ENCODE measurements at places on chromosomes 4 and X.
A peak's percentile ranks its signal among the peaks of the same experiment; 100 is the strongest.

GRCh38 chr4:53169695-53170617 lies 195.9 kb downstream of the SCFD2 start:
- DNase-seq, result no peak

GRCh38 chr4:57442831-57443291 lies 332.7 kb upstream of the IGFBP7 start:
- DNase-seq, result peak; percentile 40

- DNase-seq, result no peak
These were observed 40.7 kb upstream of the GPC3 start for GRCh38 chrX:134025986-134026545.

DNA sequence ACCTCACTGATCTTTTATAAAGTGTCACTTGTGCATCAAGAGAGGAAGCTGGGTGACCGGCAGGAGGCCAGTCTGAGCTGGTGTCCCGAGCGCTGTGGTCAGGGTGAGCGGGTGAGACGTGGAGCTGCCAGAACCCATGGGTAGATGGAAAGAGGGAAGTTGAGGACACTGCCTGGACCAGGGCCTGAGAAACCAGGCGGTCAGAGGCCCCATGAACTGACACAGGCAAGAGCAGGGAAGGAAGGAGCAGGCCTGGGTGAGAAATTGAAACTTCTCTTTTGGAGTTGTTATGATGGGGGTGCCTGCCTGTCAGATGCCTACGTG lies 192.6 kb downstream of the AFAP1 start:
- DNase-seq, result no peak

DNA sequence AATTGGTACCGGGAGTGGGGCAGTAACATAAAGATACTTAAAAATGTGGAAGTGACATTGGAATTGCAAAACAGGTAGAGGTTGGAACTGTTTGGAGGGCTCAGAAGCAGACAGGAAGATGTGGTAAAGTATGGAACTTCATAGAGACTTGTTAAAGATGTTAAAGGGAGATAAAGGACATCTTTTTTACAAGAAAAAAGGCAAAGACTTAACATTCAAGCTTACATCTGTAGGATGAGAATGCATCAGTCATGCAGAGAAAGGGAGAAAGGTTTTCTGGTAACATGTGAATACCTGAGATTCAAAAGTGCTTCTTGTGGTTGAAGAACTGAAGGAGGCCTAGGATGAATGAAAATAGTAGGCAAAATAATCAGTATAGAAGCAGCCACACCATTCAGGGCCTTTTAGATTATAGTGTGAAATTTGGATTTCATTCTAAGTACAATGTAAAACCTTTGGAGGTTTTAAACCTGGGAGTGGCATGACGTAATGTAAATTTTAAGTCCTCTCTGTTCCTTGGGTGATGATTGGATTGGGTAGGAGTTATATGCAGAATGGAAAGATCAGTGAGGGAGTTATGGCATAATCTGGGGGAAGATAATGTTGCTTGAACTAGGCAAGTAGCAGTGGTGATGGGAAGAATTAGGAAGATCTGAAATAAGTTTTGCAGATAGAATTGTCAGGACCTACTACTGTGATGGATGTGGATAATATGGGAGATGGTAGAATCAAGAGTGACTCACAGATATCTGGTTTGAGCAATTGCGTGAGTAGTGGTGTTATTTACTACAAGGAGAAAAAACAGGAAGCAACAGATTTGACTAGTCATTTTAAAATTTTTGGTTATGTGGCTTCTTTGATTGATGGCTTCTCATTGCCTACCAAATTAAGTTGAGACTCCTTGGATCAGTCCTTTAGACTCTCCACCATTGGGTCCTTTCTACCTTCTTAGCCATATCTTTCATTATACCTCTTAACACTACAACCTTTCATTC lies 138.7 kb downstream of the VSIG4 start:
- no peak for DNase-seq

DNA sequence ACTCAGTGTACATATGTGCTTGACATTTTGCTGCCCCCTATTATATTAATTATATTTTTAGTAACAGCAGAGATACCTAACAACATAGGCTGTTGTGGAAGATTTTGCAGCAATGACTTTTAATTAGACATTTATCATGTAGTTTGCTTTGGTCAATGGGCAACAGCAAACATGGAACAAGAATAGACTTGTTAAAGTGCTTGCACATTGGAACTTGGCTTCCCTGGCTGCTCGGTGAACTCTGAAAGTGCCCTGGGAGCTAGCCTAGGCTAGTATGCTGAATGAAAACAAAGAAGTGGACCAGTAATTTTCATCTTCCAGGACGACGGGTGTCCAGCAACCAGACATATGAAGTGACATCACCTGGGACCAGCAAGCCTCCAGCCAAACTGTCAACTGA lies 1157.1 kb downstream of the ARAP2 start:
- DNase-seq, result no peak

DNA sequence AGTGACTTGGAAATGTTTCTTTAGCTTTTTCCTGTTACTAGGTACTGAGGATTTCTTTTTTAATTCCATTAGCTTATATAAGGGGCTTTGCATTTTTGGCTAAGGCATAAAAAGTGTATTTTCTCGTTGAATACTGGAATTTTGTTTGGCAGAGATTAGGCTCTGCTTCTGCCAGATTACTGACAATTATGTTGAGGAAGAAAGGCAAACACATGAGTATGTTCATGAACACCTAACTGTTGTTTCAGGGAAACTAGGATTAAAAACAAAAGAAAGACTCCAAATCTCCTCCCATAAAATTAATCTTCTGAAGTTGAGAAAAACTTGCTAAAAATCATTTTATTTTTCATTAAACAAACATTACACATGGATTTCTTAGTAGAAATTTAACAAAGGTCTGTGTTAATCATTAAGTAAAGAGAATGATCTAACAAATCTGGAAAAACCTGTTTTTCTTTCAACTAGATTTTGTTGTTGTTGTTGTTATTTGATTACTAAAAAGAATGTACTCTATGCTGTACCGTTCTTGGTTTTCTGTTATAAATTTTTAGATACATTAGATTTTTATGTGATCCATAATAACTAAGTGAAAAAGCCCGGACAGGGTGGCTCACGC lies 43.3 kb upstream of the STAG2 start:
- no peak for DNase-seq

GRCh38 chr4:119300101-119300978 lies 21.6 kb downstream of the FABP2 start:
- DNase-seq, result no peak

- no peak for DNase-seq
These were observed 86.8 kb downstream of the FAM53A start for GRCh38 chr4:1597021-1597931.

DNA sequence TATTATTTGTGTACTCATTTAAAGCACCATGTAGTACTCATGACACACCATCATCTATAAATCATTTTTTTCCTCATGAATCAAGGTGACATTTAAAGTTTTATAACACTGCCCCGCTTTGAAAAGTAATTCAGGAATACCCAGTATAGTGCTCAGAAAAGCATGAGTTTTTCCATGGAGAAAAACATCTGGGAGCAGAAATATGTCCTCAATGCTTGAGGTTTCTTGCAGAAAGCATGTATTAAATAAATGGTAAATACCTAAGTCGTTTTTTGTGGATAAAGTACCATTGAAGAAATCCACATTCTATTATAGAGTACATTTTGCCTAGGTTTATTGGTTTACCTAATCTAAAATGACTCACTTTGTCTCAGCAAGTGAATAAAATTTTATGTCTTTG lies 66.2 kb downstream of the UBA6 start:
- DNase-seq, result no peak

- DNase-seq, result no peak
These were observed 175.3 kb upstream of the RAI2 start for GRCh38 chrX:18036394-18036793.

- no peak for DNase-seq
These were observed 12.3 kb downstream of the LRP2BP start for GRCh38 chr4:185383451-185383850.

- no peak for DNase-seq
These were observed 748.6 kb downstream of the CCSER1 start for GRCh38 chr4:90875791-90876190.

DNA sequence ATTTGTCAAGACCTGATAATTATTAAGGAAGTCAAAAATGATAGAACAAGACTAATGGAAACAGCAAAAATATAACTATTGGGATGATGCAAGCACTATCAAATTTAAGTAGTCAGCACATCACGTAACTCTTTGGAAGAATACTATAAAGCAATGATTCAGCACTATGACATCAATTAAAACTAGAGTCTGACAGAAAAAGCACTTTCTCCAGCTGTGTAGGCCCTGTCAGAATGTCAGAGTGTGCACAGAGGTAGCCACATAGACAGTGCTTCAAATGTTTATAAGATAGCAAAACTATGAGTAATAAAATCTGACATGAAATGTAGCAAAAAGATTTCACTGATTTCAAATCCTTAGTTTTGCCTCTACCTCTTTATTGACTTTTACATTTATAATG lies 1226.6 kb upstream of the ADGRL3 start:
- DNase-seq, result no peak

GRCh38 chrX:9482408-9482807 lies 17.6 kb downstream of the TBL1X start:
- no peak for DNase-seq

DNA sequence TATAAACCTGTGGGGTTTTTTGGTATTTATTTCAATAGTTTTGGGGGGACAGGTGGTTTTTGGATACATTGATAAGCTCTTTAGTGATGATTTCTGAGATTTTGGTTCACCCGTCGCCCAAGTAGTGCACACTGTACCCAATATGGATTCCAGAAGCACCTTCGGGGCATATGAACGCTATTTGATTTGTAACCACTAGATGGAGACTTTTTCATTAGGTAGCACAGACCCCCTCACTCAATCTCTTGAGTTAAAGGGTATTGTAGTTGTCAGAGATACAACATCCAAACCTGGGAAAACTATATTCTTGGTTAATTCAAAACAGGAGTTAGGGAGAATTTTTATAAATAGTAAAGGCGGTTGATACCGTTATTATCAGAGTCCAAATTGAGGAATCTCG lies 79.8 kb downstream of the SPANXN3 start:
- peak; percentile 21 for DNase-seq

DNA sequence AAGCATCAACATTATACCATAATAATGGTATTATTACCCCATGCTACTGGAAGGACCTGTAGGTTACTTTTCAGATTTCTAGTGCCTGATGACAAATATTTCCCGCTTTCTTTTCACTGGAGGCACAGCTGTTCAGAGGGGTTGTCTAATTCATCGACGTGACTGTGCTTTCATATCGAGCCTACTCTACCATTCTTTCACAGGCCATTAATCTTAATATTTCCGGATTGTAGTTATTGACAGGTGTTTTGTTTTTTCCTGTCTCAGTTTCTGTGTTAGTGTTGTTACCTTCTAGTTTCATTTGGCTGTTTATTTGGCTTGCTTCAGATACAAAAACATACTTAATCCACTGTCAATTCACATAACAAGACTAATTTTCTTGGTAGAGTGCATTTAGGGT lies 330.9 kb downstream of the SPOCK3 start:
- no peak for DNase-seq

GRCh38 chrX:104712515-104712914 lies 146.5 kb downstream of the IL1RAPL2 start:
- no peak for DNase-seq

DNA sequence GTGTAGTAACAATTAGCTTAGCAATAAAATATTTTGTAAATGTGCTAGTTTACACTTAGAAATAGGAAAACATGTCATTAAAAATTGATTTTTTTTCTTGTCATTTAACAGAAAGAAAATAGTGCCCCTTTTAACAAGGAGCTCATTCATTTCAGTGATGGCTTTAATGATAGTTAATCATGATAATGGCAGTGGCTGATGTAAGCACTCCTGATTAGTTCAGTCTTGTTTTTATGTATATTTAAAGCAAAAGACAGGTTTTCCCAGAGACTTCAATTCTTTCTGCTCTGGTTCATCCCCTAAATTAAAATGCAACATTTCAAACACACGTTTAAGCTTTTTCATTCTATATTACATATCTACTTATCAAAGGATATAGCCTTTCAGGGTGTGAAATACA lies 1039.5 kb upstream of the PCDH7 start:
- DNase-seq, result no peak

- DNase-seq, result no peak
These were observed 6.8 kb downstream of the ASB5 start for GRCh38 chr4:176262243-176262642.

- DNase-seq, result no peak
These were observed 23.3 kb downstream of the FRYL start for GRCh38 chr4:48756689-48757220.

DNA sequence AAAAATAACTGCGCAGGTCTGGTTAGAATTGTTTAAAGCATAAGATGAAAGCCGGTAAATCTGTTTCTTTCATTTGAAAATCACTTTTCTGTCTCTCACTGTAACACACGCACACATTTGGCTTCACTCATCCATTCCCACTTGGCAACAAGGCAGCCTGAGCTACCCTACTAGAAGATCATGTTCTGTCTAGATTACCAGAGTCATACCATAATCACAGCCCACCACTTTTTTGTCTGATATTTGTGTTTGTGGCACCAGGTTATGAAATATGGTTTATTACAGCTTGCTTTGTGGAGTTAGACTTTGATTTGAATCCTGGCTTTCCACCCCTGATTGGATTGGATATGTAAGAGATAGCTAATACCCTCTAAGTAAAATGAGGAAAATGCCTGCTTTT lies 2.2 kb downstream of the USO1 start:
- no peak for DNase-seq

GRCh38 chr4:140870427-140870826 lies 114.2 kb upstream of the TBC1D9 start:
- no peak for DNase-seq

GRCh38 chr4:177047070-177047850 lies 254.5 kb upstream of the VEGFC start:
- peak; percentile 9 for DNase-seq

Data from NCI-H345 (cell line).